Sigmoid colon (tissue), 7 donors: ENCODE measurements at places on chromosomes 4 and X. TPM values are rescaled to one million over a fixed set of nuclear protein-coding genes. Genes with fewer than 3 reads are reported as not detected.

Gene F11
- polyA plus RNA-seq = not detected

Gene TCP11X2
- not detected for polyA plus RNA-seq

Gene SLIT2
- polyA plus RNA-seq = 2.6 TPM

Gene GUCY1A1
- polyA plus RNA-seq = 1.2 TPM

Gene DGKK
- under 0.01 TPM for polyA plus RNA-seq

Gene XG
- not detected for polyA plus RNA-seq

Gene ZCCHC18
- polyA plus RNA-seq = not detected

Gene TMEM35A
- not detected for polyA plus RNA-seq

Gene DMRTC1B
- 0.36 TPM for polyA plus RNA-seq

Gene SLC26A1
- 1.1 TPM for polyA plus RNA-seq

Gene CCDC158
- not detected for polyA plus RNA-seq

GRCh38 chrX:71533516-71533850, 579 bp downstream of the OGT start:
- no peak for DNase-seq

GRCh38 chrX:11745881-11746280, 12.2 kb upstream of the MSL3 start:
- no peak for DNase-seq

GRCh38 chr4:41384992-41385391, 128.3 kb downstream of the UCHL1 start:
- peak; percentile 75 for DNase-seq

DNA sequence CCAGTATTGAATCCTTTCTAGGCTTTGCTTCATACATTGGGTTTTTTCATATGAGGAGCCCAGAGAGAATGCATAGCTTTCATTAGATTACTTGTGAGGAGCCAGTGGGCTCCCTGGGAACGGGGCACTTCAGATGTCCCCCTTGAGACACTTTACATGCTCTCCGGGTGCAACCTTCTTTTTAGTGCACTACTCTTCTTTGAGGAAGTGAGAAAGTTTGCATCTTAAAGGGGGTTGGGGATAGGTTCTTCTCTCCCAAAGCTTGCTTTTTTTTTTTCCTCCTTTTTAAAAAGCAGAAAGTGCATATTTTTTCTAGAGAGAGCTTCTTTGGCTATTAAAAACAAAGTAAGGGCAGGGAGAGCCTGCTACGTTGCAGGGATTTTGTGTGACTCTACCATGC, 4.3 kb downstream of the HADH start:
- no peak for DNase-seq

GRCh38 chr4:89253311-89253710, 54.3 kb downstream of the GPRIN3 start:
- no peak for DNase-seq

- DNase-seq = no peak
Observed at GRCh38 chr4:177128306-177128705, 181.4 kb upstream of the NEIL3 start.

- no peak for DNase-seq
Observed at GRCh38 chr4:25879991-25880651, 17.3 kb upstream of the SEL1L3 start.

DNA sequence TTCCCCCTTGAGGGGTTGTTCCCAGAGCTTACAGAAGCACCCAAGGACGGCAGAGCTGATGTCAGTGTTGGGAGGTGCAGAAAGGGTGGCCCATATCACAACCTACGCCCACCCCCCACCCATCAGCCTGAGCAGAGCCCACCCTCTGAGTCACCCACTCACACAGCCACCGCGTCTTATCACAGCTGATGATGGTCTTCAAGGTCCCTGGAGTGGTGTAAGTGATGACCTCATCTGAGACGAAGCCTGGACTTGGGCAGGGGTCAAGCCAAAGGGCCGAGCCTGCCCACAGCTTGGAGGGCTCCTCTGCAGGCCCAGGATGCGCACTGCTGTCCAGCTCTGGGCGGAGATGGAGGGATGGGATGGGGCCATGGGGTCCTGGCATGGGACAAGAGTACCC, 3.0 kb upstream of the HTRA3 start:
- DNase-seq = no peak

DNA sequence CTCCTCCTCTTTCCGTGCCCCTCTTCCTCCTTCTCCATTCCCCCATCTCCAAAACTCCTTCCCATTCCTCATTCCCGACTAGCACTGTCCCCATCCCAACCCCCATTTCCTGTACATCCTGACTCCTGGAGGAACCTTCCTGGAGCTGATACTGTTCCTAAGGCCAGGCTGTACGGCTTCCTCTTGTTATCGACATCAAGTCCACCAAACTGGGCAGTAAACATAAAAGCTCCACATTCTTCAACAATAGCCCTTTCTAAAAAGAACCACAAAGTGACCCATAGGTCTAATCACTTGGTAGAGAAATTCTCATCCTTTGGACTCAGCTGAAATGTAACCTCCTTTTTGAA, 22.9 kb downstream of the AWAT2 start:
- DNase-seq = no peak

GRCh38 chr4:138241281-138242075, 671 bp downstream of the SLC7A11 start:
- no peak for DNase-seq

DNA sequence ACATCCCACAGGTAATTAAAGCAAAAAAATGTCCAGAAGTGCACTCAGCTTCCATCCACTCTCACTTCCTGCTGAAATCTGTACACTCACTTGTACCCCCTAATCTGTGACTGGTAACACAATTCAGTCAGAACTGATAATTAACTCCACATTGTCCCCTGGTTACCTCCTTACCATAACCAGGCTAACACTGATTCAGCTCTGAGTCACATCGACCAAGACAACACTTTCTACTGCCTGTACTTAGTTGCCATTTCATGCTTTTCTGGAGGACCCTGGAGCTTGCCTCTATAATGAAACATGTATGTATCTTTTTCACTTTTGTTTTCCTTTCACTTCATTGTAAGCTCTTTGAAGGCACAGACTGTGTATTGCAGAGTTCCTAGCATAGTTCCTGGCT, 130.9 kb upstream of the GABRG1 start:
- no peak for DNase-seq

GRCh38 chr4:165053645-165054044, at the start of gene TRIM75:
TSS of gene TRIM75 (plus strand) at chr4:165053866. CDS start at chr4:165059148, 5,282 bp downstream.
- DNase-seq = no peak

- no peak for DNase-seq
Observed at GRCh38 chr4:42490015-42490414, 92.7 kb downstream of the SHISA3 start.

DNA sequence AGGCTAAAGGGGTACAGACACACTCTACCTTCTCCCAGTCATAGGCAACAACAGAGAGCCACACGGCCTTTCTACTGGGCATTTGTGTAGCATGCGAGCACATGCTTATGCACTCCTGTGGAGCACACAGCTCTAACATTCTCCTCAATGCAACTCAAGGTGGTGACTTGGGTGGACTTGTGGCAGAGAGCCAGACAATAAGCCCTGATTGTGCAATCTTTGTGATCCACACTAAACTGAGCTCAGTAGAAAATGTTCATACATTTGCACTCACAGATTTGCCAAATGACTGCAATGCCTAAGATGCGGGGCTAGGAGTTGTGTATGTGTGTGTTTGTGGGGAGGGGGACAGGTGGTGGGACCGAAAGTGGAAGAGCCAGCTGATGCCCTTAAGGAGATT, 31.4 kb upstream of the SETD7 start:
- no peak for DNase-seq

GRCh38 chr4:89519771-89520320, 212.2 kb upstream of the GPRIN3 start:
- DNase-seq = no peak

- no peak for DNase-seq
Observed at GRCh38 chrX:96176921-96177320, 507.7 kb upstream of the DIAPH2 start.

DNA sequence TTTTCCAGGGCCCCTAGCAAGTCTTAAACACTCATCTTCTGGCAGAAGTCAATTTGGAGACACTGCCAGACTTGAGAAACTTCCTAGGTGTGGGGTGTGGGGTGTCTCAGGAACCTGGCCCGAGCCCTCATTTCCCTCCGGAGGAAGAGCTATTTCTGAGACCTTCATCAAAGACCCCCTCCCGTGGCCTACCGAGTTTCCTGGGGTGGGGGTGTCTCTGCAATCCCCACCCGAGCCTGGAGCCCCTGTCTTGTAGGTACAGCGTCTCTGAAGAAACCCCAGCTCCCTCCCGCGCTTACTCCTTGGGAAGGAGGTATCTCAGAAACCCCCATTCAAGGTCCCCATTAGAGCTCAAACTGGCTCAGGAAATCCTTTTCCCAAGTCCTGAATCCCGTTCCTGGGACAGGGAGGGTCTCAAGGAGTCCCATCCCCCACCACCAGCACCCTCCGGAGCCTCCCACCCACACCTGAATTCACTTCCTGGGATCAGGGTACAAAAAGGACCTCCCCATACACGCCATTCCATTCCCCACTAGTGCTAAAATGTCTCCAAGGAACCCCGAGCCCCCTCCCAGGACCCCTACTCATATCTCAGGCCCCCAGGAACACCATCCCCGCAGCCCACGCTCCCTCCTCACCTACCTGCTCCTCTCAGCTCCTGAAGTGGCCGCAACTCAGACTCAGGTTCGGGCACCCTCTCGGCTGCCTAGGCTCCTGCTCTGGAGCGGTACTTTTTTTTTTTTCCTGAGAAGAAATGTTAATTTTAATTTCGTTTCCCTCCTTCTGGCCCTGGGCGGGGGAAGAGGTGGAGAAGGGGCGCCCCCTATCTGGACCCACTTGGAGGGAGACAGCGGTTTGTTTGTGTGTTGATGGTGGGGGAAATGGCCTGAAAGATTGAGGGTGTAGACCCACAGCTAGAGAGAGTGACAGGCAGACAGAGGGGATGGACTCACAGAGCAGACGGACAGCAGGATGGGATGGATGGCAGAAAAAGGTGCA, 1.1 kb downstream of the SLC38A5 start:
- DNase-seq = peak; percentile 52

- no peak for DNase-seq
Observed at GRCh38 chrX:14963447-14964236, 90.4 kb downstream of the MOSPD2 start.

DNA sequence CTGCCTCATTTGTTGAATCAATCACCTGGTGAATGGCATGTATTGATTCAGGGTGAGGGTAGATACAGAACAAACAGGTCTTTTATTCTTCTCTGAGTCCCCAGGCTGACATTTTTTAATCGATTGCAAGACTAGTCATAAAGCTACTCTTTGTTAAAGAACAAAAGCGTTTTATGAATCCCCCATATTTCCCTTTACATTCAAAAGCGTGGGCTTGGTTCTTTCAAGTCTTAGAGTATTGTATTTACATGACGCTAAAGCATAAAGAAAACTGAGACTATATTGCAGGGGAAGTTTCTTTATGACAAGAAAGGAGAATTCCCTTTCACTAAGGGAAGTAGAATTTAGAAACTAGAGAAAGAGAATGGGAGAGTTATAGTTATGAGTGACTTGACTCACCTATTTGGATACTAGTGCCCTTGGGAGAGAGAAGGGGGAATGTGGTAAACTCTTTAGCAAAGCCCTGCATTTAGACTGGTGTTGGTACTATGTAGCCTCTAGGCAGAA, 69.3 kb upstream of the PDE5A start:
- no peak for DNase-seq

DNA sequence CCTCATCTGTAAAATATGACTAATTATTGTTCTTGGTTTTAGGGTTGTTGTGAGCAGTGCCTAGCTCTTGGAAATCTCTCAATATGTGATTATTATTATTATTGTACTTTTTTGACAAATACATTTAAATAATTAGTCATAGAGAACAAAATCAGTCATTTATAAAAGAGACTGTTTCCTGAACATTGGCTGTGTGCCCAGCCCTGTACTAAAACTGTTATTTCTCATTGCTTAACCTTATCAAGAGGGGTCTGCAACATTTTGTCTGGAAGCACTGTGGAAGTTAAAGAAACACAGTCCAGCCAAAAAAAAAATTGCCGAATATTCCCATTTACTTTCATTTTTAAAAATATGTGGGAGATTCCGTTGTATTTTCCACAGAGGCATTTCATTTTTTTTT, 989.2 kb upstream of the SLIT2 start:
- no peak for DNase-seq

- DNase-seq = no peak
Observed at GRCh38 chr4:170399581-170400293, 310.0 kb upstream of the AADAT start.

DNA sequence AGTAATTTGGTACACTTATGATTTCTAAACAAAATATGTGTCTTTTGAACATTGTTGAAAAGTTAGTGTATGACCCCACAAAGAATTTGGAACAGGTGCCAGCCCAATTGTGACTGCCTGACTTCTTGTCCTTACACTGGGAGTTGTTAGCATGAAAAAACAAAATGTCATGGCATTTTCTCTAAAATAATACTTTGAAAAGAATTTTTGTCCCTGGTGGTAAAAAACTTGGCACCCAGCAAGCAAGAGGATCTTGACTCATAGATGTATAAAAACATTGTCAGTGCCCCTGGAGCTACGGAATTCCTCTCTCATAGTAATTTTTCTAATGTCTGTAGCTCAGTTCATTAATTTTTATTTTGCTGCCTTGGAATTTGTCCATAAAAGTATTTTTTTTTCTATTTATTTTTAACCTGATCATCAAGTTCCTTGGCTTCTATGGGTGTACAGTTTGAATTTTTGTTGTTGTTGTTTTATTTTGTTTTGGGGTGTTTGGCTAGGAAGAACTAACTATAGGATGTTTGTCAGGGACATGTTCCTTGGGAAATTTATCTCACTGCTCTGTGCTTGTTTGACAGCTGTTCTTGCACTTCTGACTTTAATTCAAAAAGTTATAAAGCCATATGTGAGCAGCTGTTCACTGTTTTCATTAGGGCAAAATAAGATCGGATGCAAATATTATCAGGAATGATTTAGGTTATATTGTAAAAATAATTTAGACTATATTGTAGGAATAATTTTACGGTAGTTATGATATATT, 95.4 kb upstream of the NUDT6 start:
- DNase-seq = no peak

DNA sequence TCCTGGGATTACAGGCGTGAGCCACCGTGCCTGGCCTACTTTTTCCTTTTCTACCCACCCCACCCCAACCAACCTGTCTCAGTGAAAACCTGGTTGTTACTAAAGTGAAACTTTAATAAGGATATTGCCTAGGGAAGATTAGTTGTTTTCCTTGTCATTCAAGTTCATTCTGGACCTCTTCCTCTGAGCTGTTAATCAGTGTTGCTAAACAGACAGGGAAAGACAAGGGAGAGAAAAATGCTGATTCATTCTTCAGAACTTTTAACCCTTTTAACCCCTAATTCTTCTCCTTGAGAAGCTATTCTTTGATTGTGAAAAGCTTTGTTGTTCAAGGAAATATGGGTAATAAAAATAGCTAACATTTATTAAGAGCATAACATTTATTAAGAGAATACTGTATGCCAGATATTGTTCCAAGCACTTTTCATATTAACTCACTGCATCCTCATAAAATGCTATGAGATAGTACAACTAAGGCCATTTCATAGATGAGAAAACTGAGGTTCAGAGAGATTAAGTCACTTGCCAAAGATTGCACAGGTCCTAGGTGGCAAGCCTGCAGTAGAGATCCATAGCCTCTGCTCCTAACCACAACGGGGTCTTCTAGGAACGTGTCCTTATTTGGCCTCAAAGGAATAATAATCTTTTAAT, 34.8 kb downstream of the OSTC start:
- DNase-seq = no peak
